Motor neuron (in vitro differentiated cells): ENCODE measurements at places on chromosomes 12 and 14. TPM values are rescaled to one million over a fixed set of nuclear protein-coding genes. Genes with fewer than 3 reads are reported as not detected.

MORN3 gene
- 0.69 and 0.76 TPM in 2 replicates for total RNA-seq

MYRFL gene
- not detected in 2 replicates for total RNA-seq

RBM23 gene
- total RNA-seq = 43.8 and 48.7 TPM in 2 replicates

ACVRL1 gene
- total RNA-seq = 0.05 and 0.13 TPM in 2 replicates

HECTD1 gene
- total RNA-seq = 104 and 117 TPM in 2 replicates

ATF1 gene
- 12.4 and 14.0 TPM in 2 replicates for total RNA-seq

OVCH1 gene
- total RNA-seq = 0.09 and 0.47 TPM in 2 replicates

LRRIQ1 gene
- total RNA-seq = 5.4 and 5.6 TPM in 2 replicates

TMEM30B gene
- 0.05 and 0.19 TPM in 2 replicates for total RNA-seq

JPH4 gene
- total RNA-seq = 40.2 and 41.5 TPM in 2 replicates

KCNC2 gene
- 4.5 and 4.6 TPM in 2 replicates for total RNA-seq

SLC7A8 gene
- 2.3 and 2.7 TPM in 2 replicates for total RNA-seq

CYP46A1 gene
- total RNA-seq = 3.5 and 3.6 TPM in 2 replicates

KITLG gene
- 6.1 and 6.4 TPM in 2 replicates for total RNA-seq

P2RX2 gene
- not detected in 2 replicates for total RNA-seq

PTPRR gene
- 2.3 and 2.8 TPM in 2 replicates for total RNA-seq

SIX1 gene
- 11.0 and 13.4 TPM in 2 replicates for total RNA-seq

DUSP6 gene
- total RNA-seq = 19.8 and 22.1 TPM in 2 replicates

DEPDC4 gene
- 3.4 and 3.7 TPM in 2 replicates for total RNA-seq

OR4M1 gene
- 0.85 TPM in 1 of 2 replicates, not detected in the other for total RNA-seq

WSCD2 gene
- 1.1 and 1.5 TPM in 2 replicates for total RNA-seq

SPIC gene
- total RNA-seq = 0.66 TPM in 1 of 2 replicates, not detected in the other

MFAP5 gene
- not detected in 2 replicates for total RNA-seq

TAS2R19 gene
- 4.5 and 6.1 TPM in 2 replicates for total RNA-seq

FOXN4 gene
- total RNA-seq = 0.46 and 0.52 TPM in 2 replicates

NDUFA9 gene
- 30.5 and 30.9 TPM in 2 replicates for total RNA-seq

PRKCH gene
- 0.33 and 1.3 TPM in 2 replicates for total RNA-seq
